Stimulated activated CD8-positive, alpha-beta memory T cell treated with anti-CD3 and anti-CD28 coated beads, Interleukin-15, amount 100 ng/mL, for 48 hours (primary cell): ENCODE measurements at places on chromosomes 7 and 10.
A peak's percentile ranks its signal among the peaks of the same experiment; 100 is the strongest.

DNA sequence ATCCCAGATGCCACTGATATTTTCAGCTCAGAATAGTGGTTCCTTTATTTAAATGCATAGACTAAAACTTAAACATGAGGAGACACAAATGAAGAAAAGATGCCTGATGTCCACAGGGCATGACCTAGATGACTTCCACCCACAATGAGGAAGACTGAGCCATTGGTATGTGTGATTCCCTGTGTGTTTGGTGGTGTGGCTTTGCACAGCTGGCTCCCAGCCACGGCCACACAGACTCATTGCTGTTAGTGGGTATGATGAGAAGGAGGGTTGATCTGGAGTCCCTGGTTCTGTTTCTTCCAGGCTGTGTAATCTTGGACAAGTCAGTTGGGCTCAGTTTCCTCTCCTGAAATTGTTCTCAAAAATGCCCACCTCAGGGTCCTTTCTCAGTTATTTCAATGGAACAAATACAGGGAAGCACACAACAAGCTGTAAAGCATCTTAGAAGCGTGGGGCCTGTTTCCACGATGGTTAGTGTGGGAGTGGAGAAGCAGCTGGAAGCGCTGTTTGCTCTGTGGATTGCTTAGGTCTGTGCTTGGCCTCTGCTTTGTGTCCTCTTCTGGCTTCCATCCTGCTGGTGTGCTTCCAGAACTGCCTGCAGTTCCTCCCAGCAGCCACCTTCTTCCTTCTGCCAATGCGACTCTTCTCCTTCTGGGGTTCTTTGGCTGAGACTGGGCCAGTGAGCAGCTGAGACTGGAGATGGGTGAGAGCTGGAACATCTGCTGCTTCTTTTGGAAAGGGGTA lies 303.7 kb downstream of the BMPER start:
- no peak for DNase-seq

- DNase-seq, result no peak
Measured at GRCh38 chr10:77927402-77928246, 1.1 kb upstream of the DLG5 start.

DNA sequence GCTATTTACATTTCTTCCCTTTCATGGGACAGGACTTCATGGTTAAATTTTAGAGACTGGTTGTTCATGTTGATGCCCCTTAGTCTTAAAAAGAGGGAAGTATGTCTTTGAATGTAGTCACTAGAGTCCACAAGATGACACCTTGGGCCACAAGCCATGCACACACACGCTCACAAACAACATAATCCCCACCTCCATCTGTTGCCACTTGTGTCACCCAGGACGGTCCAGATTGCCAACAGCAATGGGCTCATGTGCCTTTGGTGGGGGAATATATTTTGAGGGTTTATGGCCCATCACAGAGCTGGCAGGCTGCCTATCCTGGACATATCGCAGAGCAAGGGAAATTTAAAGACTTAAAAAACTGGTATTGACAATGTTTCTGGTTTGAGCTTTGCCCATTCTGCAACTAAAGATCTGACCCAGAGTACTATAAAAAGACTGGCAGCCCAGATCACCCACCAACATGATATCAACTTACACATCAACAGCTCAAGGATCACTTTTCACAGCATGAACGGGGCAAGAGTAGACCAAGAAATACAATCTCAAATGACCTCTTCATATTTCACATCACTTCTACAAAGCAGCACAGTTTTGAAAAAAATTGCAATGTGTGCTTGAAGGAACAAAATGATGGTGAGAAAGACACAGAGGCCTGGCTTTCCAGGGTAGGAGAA lies 50.5 kb downstream of the STRA8 start:
- DNase-seq, result no peak

GRCh38 chr7:41910940-41911600 lies 208.2 kb upstream of the INHBA start:
- DNase-seq, result no peak

- no peak for DNase-seq
Measured at GRCh38 chr10:121800146-121800545, 127.7 kb downstream of the ATE1 start.

DNA sequence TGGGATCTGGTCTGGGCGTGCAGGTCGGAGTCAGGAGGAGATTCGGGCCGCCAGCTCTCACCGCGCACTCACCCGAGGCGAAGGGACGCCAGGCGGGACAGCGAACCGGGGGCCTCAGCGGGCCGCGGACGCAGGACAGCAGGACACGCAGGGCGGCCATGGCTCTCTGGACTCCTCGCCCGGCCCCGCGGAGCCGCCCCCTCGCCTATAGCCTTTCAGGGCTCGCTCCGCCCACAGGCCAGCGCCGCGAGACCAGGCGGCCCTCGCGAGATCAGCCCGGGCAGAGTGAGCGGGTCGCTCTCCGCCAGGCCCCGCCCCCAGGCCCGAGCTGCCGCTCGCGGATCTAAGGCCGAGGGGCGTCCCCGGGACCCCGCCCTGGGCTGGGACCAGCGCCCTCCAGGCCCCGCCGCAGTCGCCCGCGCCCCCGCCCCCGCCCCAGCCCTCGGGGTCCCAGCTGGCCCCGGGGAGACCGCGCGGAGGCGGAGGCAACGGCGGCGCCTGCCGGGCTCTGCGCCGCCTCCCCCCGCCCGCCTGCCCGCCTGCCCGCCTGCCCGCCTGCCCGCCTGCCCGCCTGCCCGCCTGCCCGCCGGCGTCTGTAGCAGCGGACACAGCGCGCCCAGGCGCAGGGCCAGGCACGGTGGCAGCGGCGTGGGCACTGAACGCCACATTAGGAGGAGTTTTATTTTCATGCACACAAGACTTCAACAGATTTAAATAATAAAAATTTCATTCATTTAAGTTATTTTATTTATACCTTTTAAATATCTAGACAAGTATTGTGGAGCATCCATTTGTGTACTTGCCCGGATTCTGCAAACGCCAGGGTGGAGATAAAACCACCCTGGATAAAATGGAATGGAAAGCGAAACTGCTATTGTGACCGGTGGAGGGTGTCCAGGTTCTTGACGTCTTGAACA lies at the start of gene ECHS1:
TSS of gene ECHS1 (minus strand) at position 181 of the 917 bp plus-strand sequence. CDS start at position 160, 21 bp downstream.
- DNase-seq, result peak; percentile 92

GRCh38 chr7:132065193-132065988 lies 509.0 kb upstream of the PODXL start:
- no peak for DNase-seq

GRCh38 chr7:100437150-100438100 lies 1.1 kb upstream of the PPP1R35 start:
- no peak for DNase-seq

GRCh38 chr7:155190688-155191087 lies 107.0 kb upstream of the INSIG1 start:
- DNase-seq, result peak; percentile 40

DNA sequence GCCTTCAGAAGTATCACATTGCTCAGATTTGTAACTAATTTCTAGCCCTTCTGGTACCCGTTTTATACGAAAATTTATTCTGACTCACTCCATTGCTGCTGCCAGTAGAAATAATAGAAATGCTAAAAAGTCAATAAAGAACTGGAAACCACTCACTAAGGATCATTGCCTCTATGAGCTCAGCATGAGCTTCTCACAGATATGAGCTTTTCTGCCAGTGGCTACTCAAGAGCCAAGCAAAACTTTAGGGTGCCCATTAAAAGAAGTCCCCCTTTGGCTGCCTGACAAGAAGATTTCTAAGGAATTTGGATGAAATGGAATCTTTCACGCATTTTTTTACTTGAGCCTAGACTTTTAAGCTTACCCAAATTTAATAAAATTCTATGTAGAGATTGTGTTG lies 52.5 kb downstream of the GPR37 start:
- DNase-seq, result no peak

DNA sequence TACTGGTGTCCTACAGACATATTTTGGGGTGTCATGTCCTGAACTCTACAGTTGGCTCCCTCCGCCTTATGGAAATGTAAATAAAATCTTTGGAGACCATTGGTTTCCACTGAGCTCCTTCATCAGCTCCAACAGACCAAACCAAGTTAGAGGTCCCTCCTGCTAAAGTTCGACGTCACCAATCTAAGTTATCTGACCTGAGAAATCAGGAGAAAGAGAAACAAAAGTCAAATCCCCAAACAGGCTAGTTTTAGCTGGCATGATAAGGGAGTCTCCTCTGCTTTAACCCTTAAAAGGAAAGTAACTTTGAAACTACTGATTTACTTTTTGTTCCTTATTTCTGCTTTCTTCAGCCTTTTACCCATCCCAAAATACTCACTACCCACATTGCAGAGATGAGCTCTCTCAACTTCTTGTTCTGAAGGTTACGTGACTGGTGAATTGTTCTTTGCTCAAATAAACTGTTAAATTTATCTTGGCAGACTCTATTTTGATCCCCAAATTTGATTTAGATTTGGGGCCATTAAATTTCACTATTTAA lies 39.9 kb downstream of the AVL9 start:
- no peak for DNase-seq

DNA sequence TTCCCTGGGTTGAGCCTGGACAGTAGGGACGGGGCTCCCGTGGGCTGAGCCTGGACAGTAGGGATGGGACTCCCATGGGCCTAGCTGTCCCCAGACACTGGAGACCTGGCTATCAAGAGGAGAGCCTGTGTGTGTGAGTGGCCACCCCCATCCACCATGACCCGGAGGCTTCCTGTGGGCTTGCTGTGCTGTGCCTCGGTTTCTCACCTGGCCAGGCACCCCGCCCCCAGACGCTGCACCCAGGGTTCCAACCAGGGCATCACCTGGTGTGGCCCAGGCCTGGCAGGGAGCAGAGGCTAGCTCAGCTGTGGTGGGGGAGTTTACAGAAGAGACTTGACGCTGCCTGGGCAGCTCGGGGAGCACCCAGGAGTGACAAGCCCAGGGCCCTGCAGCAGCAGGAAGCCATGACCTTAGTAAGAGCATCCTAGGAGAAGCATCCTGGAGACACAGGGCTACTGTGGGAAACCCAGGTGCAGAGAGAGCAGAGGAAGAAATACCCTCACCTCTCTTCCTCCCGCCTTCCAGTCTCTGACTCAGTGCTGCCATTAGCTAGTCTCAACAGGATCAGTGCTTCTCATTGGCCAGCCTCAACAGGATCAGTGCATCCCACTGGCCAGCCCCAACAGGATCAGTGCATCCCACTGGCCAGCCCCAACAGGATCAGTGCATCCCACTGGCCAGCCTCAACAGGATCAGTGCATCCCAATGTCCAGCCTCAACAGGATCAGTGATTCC lies 61.0 kb downstream of the PDGFA start:
- no peak for DNase-seq

DNA sequence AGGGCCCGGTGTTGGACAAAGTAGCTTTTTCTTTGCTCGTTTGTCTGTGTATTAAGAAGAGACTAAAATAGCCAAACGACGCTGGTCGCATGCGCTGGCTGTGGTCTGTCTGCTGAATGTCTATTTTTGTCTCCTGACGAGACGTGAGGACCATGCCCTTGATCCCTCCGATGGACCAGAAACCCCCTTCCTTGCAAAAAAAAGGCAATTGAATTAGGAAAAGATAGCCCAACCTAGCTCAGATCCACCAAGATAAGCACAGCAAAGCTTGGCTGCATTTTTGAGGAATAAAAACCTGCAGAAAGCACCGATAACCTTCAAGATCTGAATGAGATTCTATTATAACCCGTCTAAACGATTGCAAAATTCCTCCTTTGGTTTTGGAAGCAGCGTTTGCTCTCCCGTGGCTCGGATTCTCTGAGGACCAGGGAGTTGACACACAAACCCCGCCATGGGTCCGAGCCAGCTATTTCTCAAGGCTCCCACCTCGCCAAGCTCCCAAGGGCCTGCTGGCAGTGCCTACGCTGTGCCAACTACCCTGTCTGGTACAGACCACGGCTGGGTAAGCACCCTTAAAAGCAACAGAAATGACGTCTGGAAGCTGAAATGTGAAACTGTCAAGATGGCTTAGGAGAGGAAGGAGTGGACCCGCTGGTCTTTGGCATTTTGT lies 17.7 kb upstream of the TTYH3 start:
- DNase-seq, result no peak

DNA sequence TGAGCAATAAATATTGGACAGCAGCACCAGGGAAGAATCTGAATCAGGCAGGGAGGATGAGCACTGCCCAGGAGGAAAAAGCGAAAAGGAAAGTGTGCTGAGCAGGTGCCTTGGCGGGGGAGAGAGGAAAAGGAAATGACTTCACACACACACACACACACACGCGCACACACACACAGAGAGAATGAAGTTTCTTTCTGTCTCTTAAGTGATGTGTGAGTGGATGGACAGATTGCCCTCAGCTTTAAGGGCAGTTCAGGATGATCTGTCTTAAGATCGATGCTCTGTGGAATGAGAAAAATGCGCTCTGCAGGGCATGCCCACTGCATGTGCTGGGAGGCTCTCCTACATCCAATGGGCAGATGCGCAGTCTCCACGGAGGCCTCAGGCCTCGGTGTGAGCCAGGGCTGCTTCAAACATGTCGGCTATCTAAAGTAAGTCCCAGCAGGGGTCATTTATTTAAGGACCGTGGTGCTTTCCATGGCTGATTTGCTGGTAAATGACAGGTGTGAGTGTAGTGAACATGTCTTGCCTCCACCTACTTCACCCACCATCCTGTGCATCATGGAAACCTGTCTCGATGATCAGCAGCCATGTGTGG lies 2.5 kb upstream of the ACBD5 start:
- DNase-seq, result peak; percentile 51

- peak; percentile 57 for DNase-seq
Measured at GRCh38 chr10:6204063-6204340, 1.3 kb downstream of the PFKFB3 start.

GRCh38 chr10:43922335-43923280 lies 273.9 kb upstream of the ZNF32 start:
- DNase-seq, result no peak

- no peak for DNase-seq
Measured at GRCh38 chr7:135200821-135201331, 10.4 kb downstream of the WDR91 start.

GRCh38 chr10:60728056-60728455 lies 50.2 kb upstream of the CDK1 start:
- DNase-seq, result no peak

- DNase-seq, result no peak
Measured at GRCh38 chr10:88793712-88794299, 8.7 kb upstream of the LIPM start.

GRCh38 chr7:2022737-2023250 lies 210.0 kb downstream of the MAD1L1 start:
- no peak for DNase-seq

DNA sequence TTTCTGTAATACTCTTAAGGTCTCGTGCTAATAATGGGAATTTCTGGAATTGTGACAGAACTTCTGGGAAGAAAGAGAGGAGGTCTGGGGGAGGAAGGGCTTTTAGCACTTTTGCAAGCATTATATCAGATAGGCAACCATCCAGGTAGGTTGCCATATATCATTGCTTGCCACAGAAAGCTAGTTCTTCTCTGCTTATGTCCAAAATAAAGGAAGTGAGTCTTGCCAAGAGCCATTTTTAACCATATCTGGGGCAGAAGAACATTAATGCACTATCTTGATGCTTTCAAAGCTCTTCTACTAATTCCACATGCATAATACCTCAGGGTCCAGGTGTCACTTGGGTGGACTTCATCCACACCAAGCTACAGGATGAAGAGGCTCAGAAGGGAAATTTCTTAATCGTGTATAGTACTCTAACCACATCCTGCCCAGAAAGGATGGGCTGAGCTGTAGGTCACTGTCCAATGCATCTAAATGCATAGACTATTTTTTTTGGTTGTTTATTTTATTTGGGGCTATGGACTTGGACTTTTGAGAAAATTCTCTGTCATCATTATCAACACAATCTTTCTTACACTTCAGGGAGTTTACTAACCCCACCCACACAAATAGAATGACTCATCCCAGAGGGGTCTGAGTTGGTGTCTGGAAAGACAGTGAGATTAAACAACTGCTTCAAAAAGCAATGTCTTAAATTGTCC lies 68.9 kb upstream of the ADO start:
- DNase-seq, result no peak
